ENCODE measurements at places on chromosomes 16 and 17.

DNA sequence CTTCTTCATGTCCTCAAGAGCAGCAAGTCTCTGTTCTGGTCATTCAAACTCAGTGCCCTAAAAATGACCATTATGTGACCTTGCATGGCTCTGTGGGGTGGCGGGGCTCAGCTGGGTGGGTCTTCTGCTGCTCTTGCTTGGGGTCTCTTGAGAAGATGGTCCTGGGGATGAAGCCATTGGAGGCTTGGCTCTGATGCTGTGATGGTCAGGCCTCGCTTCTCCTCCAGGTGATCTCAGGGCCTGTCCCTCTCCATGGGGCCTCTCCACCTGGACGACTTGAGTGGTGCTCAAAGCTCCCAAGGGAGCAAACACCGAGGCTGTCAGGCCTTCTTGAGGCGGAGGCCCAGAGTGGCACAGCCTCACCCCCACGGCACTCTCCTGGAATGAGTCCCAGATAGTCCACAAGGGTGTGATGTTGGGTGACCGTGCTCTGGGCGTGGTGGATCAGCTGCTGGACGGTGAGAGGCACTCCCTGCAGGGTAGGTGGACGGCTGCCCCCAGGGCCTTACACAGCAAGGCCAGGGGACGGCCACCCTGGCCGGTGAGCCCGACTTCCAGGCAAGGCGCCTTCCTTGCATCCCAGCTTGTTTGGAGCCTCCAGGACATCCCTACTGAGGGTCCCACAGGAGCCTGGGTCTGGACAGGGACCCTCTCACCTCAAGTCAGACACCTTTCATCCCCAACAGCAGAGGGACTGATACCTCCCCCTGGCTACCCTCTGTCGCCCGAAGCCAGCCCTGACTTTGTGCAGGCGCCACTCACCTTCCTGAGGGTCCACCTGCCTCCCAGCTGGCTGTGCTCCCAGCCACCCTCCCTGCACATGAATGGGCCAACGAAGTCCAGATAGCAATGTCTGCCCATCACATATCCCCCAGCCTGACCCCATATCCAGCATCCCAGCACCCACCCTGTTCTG is 48.7 kb downstream of the USP22 start:
- DNase-seq = no peak

- no peak for DNase-seq
These were observed 113.4 kb downstream of the ANKRD11 start for GRCh38 chr16:89376812-89377452.

- DNase-seq = no peak
These were observed 176.4 kb upstream of the GSE1 start for GRCh38 chr16:85436636-85437165.

GRCh38 chr17:71505200-71505599 is 615.6 kb upstream of the SOX9 start:
- DNase-seq = no peak

GRCh38 chr17:64662774-64663367 is 764 bp upstream of the SMURF2 start:
- no peak for DNase-seq

DNA sequence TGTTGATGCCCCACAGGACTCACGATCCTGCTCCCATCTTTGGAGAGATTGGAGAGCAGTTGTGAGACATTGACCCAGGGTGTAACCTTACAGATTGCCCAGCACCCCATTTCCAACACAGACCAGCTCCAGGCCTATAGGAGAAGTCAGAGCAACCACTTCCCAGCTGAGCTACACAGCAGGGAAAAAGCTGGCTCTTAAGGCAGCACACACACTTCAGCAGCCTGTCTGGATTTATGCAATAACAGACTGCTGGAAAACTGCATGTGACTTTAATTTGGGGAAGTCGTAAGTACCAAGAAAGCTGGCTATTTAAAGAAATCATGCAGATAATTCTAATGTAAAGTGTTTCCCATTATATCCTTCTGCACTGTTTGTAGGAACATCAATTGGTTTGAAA is 30.8 kb downstream of the NOG start:
- no peak for DNase-seq

DNA sequence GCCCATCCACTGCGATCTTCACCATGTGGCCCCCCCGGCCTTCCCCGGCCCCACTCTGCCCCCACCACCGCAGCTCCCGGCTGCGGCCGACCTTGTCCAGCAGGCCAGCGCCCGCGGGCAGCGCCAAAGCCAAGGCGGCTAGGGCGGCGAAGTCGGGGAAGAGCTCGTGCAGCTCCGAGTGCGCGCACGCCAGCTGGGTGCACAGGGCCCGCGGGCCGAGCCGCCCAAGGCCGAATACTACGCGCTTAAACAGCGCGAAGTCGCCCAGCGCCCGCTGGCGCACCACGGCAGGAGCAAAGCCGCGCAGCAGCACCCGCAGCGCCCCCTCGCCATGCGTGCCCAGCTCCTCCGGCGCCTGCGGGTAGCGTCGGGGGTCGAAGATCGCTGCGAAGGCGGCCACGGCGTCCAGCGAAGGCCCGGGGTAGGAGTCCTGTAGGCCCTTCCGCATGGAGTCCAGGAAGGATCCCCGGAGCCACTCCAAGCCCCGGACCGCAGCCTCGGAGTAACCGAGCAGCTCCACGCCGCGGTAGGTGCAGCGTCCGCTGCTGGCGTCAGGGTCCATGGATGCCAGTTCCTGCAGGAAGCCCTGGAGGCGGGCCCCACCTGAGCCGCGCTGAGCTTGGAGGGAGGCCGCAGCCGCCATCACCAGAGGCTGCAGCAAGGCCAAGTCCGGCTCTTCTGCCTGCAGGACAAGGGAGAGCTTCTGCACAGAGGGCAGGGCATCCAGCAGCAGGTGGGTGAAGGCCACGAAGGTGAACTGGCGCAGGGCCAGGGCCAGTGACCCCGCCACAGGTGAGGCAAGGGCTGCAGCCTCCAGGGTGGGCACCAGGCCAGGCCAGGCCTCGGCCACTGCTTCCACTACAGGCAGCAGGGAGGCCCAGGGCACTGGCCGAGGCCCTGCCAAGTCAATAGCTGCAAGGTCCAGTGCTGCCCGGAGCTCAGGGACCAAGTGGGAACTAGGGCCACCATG is 10.3 kb downstream of the C17orf113 start:
- DNase-seq = no peak

- no peak for DNase-seq
These were observed 1.5 kb downstream of the HEATR6 start for GRCh38 chr17:60077226-60077625.

DNA sequence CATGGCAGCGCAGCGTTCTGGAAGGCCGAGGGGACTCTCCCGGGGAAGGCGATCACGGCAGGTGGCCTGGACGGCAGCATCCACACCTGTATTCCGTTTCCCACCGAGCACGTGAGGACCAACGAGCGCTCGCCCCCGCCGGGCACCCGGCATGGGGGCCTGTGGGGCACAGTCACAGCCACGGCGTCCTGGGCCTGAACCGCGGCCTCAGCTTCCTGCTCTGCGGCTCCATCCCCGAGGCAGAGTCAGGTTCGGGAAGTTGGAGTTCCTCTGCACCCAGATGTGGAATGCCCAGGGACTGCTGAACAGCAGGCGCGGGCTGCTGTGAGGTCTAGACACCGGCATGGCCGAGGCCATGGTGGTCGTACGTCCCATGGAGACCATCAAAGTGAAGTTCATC is 1713.9 kb downstream of the TP53TG3F start:
- DNase-seq = no peak

- no peak for DNase-seq
These were observed 34.3 kb downstream of the MARF1 start for GRCh38 chr16:15608398-15609285.

GRCh38 chr17:28097901-28098300 is 55.4 kb downstream of the NLK start:
- no peak for DNase-seq

GRCh38 chr16:79402920-79403319 is 197.6 kb downstream of the MAF start:
- no peak for DNase-seq

DNA sequence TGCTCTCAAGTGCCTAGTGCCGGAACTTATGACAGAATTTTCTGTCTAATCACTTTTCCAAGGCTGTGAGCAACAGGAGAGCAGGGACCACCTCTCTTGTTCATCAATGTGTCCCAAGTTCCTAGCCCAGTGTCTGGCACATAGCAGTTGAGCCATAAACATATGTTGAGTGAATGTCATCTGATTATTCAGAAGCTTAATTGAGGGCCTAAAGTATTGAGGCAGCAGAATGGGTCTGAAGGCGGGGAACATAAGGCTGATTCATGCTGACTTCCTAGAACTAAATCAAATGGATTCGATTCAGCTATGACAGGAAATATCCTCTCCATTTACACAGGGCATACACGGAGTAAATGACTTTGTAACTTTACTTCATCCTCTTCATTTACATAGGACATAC is 438.0 kb upstream of the ZFHX3 start:
- no peak for DNase-seq

- DNase-seq = peak; percentile 73
These were observed 9.2 kb downstream of the MPV17L start for GRCh38 chr16:15404792-15405191.

DNA sequence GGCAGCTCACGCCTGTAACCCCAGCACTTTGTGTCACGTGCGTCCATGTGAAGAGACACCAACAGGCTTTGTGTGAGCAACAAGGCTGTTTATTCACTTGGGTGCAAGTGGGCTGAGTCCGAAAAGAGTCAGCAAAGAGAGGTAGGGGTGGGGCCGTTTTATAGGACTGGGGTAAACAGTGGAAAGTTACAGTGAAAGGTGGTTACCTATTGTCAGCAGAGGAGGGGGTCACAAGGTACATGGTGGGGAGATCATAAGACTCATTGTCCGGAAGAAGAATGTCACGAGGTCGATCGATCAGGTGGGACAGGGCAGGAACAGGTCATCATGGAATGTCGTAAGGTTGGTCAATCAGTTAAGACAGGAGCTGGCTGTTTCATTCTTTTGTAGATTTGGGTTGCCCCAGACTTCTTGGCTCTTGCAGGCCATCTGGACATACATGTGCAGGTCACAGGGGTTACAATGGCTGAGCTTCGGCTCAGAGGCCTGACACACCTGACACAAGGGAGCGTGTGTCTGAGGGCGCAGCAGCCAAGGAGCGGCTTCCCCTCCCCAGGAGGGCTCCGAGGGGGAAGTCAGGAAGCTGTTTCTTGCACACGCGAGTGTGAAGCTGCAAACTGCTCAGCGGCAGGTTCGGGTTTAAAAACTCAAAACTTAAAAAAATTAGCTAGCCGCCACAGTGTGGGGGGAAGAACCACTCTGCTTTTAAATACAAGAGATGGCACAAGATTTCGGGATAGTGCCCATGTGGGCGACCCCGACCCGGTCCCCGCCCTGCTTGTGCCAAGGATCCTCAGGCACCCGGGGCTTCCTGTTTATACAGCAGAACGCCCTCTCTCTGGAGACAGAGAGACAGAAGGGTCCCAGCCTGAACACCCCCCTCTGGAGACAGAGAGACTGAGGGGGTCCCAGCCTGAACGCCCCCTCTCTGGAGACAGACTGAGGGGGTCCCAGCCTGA is 12.4 kb upstream of the TEX19 start:
- no peak for DNase-seq

DNA sequence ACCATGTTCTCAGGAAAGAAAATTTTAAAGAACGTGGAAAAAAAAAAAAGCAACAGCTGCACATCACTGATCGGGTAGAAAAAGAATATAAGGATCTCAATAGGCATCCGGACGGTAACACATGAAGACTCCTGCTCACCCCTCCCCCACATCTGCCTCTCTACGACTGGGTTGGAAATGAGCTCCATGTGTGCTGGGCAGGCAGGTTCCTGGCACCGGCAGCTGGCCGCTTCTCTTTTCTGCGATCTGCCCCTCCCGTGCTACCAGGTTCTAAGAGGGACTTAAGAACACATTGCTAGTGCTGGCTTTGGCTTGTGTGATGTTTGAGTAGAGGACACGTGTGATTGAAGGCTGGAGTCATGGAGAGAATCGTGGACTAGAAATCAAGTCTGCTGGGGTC is 115.5 kb downstream of the AATF start:
- DNase-seq = no peak

DNA sequence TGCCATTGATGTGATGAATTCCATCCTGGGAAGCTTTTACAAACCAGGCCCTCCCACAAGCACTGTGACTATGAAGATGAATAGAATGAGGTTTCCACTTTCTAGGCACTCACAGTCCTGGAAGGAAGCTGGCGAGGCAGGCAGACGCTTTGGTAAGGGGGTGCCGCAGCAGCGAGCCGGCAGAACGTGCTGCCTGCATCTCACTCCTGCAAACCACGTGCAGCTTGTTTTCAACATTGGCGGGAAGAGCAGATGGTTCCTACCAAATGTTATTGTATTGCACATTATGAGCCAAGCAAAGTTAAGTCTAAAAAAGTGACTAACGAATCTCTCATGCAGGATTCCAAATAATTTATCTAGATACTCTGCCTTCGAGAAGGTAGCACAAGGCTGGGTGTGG is 3.7 kb upstream of the DNAI2 start:
- DNase-seq = no peak

DNA sequence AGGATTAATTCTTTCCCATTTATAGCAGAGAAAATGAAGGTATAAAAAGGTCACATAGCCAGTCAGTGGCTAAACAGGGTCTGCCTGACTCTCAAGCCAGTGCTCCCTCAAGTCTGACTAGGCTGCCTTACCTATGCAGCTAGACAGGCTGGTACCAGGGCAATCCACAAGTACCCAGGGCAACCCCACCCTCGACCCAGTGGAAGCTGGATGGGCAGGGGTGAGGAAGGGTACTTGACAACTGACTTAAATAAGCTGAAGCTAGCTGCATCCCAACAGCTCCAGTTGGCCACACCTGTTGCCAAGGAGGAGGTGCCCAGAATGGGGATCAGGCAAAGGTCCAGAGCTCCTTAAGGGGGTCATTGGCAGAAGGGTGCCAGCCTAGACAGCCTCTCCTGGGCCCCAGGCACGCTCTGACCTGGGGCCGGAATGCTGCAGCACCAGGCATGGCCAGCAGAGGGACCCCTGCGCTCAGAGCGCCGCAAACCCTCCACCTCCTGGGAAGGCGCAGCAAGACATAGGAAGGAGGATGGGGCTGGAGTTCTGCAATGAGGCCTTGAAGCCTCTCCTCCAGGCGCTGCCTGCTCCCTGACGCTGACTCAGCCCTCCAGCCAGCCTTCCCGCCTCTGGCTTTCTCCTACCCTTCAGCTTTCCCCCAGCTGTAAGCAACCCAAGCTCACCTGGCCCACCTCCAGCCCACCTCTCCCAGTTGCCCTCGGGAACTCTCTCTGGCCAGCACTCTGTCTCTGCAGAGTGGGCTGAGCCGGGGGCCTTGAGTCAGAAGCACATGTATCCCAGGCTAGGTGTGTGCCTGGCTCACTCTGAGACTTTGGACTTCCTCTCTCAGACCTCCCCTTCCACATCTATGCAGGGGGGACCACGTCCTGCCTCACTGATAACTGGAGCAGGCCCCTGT is 28.8 kb downstream of the MPP2 start:
- DNase-seq = peak; percentile 60

DNA sequence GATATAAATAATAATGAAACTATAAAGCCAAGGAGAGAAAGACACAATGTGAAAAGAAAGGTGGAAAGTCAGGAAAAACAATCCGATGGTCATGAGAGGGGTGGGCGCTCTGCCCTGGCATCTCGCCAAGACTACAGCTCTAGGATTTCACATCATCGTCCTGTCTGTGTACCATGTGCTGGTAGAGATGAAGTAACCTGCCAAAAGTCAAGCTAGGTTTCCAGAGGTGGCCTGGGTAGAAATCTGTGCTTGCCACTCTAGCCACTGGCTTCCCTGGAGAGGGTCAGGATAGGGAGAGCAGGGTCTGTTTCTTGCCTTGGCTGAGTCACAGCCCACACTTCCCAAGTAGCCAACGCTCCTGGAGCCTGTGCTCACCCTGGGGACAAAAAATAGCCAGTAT is 31.0 kb upstream of the TRAP1 start:
- no peak for DNase-seq

GRCh38 chr16:60100371-60100770 is 1366.3 kb upstream of the GOT2 start:
- no peak for DNase-seq

GRCh38 chr16:88936556-88937205 is 40.3 kb downstream of the CBFA2T3 start:
- peak; percentile 40 for DNase-seq

GRCh38 chr17:57833179-57833939 is 16.5 kb downstream of the MRPS23 start:
- peak; percentile 71 for DNase-seq
